ENCODE measurements at places on chromosomes 7 and 10.

DNA sequence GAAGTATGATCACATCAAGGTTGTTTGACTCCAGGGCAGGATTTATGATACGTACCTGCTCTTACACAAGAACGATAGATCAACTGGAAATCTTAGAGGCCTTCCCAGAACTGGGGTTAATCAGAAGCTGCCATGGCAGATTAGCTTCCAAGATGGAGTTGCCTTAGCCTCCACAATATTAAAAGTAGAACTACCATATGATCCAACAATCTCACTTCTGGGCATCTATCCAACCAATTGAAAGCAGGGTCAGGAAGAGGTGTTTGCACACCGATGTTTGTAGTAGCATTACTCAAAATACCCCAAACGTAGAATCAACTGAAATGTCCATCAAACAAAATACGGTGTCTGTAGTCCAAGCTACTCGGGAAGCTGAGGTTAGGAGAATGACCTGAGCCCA is 6.6 kb downstream of the PILRB start:
- no peak for DNase-seq

DNA sequence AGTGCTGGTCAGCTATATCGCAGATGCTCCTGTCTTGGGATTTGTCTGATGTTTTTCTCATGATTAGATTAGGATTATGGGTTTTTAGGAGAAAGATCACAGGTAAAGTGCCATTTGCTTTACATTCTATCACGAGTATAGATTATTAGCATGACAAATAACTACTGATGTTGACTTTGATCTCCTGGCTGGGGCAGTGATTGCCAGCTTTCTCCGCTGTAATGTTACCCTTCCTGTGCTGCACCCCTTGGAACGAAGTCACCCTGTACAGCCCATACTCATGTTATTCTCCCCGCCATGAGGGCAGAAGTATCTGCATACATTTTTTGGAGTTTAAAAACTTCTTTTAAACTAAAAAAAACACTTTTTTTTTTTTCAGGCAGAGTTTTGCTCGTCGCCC is 10.8 kb upstream of the CLDN4 start:
- DNase-seq, result no peak

DNA sequence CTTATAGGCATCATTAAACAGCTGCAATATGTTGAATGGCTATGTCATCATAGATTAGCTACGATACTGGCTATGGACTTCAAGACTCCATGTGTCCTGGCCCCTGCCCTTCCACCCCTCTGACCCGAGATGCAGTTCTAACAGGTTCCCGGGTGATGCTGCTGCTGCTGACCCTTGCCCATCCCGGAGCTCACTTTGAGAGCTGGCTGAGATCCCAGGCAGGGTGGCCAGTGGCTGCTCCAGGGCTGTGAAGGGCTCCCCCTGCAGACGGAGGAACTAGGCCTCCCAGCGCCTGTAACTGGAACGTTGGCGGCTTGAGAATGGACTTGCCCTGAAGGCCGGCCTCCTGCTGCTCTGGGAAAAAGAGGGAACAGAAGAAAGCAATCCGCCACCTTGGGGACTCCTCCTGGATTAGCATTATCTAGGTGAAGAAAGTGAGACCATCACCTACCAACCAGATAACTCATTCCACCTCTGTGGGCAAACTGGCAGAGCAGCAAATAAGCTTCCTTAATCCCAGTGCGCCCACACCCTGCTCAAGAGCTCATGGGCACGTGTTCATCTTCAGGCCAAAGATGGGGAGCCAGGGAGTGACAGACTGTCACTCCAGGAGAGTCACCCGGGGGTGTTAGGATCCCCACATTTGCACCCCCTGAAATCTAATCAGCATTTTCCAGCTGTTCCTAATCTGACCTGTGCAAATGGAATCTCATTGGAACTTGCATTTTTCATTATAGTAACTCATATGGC is 56.8 kb downstream of the PARP12 start:
- DNase-seq, result no peak

- no peak for DNase-seq
Measured at GRCh38 chr7:154903083-154903731, 99.7 kb downstream of the PAXIP1 start.

GRCh38 chr10:103013416-103013815 is 95.3 kb downstream of the CNNM2 start:
- no peak for DNase-seq

GRCh38 chr7:47627580-47628283 is 45.8 kb upstream of the TNS3 start:
- DNase-seq, result no peak
